Frontal cortex (tissue), 4 donors: ENCODE measurements at places on chromosomes 11 and 22.

GRCh38 chr11:115893461-115894099 is 389.4 kb upstream of the CADM1 start:
- DNase-seq: no peak

- DNase-seq: no peak
Observed at GRCh38 chr22:25494774-25495173, 69.7 kb upstream of the GRK3 start.

GRCh38 chr11:43931717-43932039 is 10.8 kb upstream of the C11orf96 start:
- no peak for DNase-seq

GRCh38 chr11:7251487-7251835 is 243 bp upstream of the SYT9 start:
- DNase-seq: no peak

GRCh38 chr11:114368918-114369680 is 31.2 kb downstream of the C11orf71 start:
- no peak for DNase-seq

DNA sequence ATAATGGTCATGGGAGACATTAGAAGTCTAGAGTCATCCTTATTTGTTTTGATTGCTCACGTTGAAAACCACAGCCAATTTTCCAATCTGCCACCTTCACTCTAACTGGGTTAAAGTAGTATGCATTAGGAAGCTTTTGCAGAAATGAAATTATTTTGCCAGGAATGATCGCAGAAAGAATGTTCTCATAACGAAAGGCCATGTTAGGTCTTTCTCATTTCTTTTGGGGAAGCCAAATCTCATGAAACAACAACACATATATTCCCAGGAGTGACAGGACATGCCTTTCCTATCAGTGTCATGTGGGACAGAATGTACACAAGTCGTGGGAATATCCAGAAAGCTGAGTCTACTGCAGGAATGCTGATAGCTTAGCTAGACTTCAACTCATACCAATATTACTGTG is 386.3 kb downstream of the AASDHPPT start:
- DNase-seq: no peak

DNA sequence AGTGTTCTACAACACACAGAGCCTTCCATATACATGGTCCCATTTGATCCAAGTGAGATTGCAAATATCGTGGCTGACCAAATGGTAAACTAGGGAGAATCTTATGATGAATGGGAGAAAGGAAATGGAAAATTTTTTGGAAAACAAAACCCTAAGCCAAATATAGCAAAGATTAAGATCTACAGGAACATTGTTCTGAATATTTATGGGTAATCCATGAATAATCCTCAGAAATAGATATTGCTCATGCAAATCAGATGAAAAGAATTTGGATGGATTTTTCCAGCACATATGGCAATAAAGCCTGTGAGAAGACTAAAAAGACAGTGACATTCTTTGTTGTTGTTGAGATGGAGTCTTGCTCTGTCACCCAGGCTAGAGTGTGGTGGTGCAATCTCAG is 21.7 kb upstream of the PRDM10 start:
- no peak for DNase-seq

DNA sequence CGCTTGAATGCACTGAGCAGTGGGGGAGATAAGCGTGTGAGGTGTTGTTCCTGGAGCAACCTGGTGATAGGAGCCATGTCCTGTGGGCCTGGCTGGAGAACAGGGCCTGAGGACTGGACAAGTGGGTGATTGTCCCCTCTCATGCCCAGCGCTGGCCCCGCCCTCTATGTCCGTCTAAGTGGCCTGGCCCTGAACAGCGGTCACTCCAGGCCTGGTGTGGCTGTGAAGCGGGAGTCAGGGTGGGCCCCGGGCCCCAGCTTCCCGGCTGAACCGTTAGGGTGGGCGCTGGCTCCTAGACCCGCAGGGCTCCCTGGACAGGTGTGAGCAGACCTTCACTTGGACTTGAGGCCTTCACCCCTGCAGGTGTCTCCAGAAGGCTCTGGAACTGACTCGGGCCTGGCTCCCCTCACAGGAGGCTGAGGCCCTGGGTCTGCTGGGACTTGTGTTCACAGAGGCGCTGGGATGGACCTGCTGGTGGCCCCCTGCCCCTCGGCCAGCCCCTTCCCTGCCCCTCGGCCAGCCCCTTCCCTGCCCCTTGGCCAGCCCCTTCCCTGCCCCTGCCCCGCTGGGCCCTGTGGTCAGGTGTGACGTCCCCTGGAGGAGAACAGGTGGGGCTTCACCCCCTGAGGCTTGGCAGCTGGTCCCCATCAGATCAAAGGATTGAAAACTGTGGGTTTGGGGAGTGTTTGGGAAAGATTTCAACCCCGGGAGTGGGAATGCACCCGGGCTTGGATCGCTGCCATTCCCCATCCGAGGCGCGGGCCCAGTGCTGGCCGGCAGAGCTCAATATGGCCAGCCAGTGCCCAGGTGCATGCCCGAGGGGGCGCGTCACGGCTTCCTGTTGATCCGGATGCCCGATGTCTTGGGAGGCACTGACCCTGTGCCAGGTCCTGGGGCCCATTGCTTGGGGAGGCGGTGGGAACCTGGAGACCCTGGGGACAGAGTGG is 3.2 kb upstream of the MUC6 start:
- no peak for DNase-seq

DNA sequence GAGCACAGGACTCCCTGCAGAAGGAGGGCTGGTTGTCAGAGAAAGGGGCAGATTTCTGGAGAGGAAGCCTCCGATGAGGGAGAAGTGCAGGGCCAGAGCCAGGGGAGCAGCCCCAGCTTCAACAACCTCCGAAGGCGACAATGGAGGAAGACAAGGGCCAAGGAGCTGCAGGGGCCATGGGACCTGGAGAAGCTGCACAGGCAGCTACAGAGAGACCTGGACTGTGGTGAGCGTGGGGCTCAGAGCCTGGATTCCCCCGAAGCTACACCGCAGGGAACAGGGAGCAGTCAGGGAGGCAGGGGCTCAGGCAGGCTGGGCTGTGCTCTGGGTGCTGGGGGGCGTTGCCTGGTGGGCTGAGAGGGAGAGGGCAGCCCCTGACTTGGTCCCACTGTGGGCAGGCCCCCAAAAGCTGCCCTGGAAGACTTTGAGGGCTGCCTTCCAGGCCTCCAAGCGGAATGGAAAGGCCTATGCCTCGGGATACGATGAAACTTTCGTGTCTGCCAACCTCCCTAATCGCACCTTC is 2.4 kb downstream of the TSGA10IP start:
- DNase-seq: no peak

- DNase-seq: no peak
Observed at GRCh38 chr22:17786435-17787161, 12.3 kb upstream of the BID start.

- no peak for DNase-seq
Observed at GRCh38 chr11:297051-297585, 2.2 kb downstream of the IFITM5 start.

DNA sequence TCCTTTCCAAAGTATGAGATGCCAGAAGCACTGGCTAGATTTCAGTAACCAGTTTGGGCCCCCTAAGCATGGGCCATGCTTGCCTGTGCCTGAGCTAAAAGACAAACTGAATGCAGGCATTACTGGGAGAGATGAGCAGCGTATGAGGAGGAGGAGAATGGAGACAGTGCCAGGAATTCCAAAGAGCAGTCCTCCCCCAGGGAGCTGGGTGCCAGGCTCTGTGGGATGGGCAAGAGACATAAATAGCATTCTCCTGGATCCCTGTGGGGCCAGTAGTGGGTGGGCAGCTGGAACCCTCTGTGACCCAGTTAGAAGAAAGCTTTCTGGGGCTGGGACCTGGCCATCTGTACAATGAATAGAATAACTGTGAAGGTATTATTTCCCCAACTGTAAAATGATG is 235.6 kb downstream of the KCNA4 start:
- no peak for DNase-seq

DNA sequence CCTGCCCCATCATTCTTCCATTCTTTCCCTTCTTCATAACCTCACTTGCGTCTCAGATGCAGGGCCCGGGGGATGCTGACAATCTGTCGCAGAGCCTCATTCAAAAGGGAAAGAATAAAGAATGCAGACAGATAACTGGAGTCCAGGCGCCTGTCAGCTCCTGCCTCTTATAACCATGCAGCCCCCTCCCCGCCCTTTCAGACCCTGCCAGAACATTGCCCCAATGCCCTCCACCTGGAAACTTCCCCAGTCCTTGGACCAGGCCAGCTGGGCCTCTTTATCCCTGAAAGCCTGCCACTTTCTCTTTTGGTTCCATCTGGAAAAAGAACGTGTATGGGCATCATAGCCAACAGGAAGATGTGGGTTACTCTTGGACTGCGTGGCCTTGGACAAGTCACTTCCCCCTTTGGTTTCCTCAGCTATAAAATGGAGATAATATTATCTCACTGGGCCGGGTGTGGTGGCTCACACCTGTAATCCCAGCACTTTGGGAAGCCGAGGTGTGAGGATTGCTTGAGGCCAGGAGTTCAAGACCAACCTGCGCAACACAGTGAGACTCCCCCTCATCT is 2.1 kb upstream of the TCF20 start:
- DNase-seq: no peak

DNA sequence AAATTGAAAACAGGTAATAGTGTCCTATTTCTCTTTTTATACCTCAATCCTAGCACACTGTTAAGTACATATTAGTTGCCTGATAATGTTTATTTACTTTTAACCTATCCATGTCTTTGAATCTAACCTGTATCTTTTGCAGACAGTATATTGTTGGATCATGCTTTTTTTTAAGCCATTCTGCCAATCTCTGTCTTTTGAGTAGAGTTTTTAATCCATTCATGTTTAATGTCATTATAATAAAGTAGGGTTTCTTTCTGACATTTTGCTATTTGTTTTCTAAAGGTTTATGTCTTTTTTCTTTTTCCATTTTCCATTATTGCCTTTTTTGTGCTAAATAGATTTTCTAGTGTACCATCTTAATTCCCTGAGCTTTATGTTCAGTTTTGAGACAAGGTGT is 23.8 kb upstream of the DEPDC7 start:
- no peak for DNase-seq

GRCh38 chr11:125071435-125071834 is 8.3 kb downstream of the SLC37A2 start:
- no peak for DNase-seq

DNA sequence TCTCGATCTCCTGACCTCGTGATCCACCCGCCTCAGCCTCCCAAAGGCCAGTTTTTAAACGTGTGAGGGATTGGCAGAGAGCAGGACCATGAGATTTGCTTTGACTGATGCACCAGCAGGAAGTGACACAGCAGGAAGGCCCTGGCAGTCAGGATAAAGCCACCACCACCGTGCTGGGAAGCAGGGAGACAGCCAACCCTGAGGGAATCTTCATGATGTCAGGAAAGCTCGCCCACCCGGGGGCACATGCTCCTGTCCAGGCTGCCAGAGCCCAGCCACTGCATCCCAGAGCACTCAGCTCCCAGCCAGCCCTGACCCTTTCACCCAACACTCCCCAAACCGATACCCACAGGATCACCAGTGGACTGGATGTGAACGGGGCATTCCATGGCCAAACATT is 6.1 kb downstream of the TUBGCP6 start:
- no peak for DNase-seq

- no peak for DNase-seq
Observed at GRCh38 chr22:19972652-19973550, 31.3 kb upstream of the TXNRD2 start.

DNA sequence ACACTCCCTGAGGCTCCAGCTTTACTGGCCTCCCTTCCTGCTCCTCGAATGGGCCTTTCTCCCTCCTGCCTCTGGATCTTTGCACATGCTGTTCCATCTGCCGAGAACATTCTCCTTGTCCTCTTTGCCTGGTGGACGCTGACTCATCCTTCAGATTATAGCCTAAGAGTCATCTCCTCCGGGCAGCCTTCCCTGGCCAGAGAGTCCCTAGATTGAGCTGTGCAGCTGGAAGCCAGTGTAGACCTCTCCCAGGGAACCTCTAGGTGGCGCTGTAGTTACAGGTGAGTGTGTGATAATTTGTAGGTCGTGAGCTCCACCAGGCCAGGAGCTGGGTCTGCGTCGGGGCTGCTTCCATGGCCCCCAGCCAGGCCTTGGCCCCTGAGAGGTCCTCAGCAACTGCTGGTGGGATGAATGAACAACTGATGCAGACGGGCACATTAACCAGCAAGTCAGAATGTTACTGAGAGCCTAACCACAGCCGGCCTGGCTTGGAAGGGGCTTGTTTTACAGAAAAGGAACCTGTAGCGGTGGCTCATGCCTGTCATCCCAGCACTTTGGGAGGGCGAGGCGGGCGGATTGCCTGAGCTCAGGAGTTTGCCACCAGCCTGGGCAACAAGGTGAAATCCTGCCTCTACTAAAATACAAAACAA is 8.7 kb downstream of the PNPLA5 start:
- DNase-seq: peak; percentile 69

GRCh38 chr11:65477149-65477965 is 21.5 kb upstream of the MALAT1 start:
- peak; percentile 93 for DNase-seq

- DNase-seq: no peak
Observed at GRCh38 chr11:42422090-42422489, 889.7 kb upstream of the API5 start.

DNA sequence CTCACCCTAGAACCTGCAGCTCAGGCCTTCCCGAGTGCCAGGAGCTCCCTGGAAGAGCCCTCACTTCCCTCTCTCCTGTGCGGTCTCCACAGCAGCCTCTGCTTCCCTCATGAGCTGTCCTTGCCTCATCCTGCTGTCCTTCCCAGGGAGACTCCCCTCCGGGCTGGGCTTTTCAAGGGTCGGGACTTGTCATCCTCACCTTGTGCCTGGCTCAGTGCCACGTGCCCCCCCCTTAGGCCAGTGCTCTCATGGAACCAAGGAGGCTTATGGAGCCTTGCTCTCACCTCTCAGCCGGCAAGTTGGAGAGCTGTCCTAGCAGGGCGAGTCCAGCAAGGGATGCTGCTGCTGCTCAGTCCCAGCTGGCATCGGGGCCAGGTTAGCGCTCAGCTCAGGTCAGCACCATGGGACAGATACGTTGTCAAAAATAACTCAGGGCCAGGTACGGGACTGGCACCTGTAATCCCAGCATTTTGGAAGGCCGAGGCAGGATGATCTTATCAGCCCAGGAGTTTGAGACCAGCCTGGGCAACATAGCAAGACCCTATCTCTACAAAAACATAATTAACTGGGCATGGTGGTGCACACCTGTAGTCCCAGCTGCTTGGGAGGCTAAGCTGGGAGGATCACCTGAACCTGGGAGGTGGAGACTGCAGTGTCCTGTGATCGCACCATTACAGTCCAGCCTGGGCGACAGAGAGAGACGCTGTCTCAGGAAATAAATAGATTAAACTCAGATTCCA is 13.6 kb downstream of the CTTN start:
- DNase-seq: no peak

- no peak for DNase-seq
Observed at GRCh38 chr11:45795379-45795778, 9.6 kb upstream of the SLC35C1 start.

- no peak for DNase-seq
Observed at GRCh38 chr11:102577182-102577581, 46.6 kb upstream of the MMP7 start.
